Stimulated activated CD8-positive, alpha-beta memory T cell treated with anti-CD3 and anti-CD28 coated beads, Interleukin-4, amount 100 ng/mL, for 48 hours (primary cell): ENCODE measurements at places on chromosomes 4 and X.

GRCh38 chrX:44400588-44400987 lies 57.1 kb upstream of the EFHC2 start:
- peak; percentile 58 for DNase-seq

DNA sequence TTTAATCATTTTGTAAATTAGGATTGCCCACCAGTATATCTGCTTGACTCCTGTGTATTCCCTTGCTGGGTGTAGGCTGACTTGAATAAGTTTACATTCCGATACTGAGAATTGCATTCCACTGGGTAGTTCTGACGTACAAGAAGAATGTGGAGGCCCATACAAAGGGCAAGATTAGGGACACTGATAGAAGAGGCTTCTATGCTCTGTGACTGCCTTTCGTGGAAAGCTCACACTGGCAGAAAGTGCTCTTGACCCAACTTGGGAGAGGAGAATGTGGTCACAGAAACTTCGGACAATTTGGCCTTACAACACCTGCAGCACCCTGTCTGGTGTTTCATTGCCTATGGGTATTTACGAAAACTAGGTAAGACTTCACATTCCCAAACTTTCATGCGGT lies 126.3 kb downstream of the RAPGEF2 start:
- DNase-seq, result no peak

- DNase-seq, result no peak
These were observed 22.9 kb downstream of the PABPC4L start for GRCh38 chr4:134178706-134179105.

GRCh38 chrX:50045823-50046222 lies 123.4 kb downstream of the CLCN5 start:
- DNase-seq, result no peak

DNA sequence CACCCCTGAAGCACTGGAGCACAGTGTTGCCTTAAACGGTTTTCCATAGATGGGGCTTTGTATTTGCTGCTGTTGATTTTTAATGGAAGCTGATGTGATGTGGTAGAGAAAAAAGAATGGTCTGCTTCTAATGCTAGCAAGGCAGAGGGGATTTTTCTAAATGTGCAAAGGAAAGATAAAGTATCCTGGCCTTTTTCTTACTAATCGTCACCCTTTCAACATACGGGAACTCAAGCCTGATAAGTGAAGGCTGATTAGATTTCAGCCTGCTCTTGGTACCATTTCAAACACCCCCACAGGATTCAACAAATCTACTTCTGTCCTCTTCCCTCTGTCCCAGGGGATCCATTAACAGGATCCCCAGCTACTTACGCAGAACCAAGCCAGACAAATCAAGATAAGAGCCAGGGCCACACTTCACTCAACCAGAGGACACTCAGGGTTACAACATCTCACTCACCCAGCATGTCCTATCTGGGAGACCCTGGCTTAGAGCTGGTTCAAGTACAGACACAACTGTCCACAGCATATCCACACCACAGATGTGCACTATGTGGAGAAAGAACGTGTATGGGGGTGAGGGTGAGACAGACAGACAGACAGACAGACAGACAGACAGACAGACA lies 180.0 kb downstream of the SH3KBP1 start:
- no peak for DNase-seq

DNA sequence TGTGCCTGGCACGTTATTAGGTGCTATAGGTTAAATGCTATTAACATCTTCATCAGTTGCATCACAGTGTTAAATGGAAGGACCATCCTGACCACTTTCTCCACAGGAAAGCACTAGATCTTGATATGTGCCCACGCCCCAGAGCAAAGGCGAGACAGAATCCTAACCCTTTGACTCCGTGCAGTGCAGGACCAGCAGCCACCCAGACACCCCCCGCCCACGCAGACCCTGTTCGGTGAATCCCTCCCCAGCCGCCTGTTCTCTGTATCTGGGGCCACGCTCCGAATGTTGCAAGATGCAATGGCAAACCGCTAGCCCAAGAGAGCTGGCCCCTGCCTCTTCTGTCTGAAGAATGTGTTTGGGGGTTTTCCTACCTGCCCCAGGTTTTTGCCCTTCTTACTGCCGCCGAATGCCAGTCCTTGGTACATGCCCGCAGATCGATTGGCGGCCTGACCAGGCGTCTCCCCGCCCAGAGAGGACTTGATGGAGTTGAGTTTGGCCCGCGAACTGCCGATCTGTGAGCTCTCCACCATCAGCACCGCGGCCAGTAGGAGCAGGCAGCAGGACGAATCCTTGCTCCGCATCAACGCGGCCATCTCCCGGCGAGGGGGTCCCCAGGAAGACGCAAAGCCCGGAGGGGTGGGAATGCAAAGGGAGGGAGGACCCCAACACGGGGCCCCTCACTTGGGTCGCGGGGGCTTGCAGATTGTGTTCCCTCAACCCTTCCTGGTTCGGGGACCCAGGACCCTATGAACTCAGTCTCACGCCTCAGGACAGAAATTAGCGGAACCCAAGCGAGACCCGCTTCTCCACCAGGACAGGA lies 906 bp downstream of the DKK2 start:
- DNase-seq, result peak; percentile 32

DNA sequence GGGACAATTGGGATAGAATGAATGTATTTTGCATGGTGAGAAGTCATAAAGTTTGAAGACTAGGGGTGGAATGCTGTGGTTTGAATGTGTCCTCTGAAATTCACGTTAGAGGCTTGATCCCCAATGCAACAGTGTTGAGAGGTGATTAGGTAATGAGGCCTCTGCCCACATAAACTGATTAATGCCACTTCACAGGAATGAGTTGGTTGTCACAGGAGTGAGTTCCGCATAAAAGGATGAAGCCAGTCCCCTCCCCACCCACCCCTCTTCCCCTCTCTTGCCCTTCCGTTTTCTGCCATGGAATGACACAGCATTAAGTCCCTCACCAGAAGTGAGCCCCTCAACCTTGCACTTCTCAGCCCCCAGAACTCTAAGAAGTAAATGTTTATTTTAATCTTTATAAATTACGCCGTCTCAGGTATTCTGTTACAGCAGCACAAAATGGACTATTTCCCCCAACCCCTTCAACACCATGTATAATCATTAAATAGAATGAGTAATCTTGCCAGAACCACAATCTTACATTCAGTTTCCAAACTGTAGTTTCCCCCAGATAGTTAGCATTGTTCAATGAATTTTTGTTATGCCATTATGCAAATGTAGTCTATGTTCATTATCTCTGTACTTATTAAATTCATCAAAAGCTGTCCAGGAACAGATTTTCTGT lies 5.5 kb upstream of the MMAA start:
- DNase-seq, result no peak

DNA sequence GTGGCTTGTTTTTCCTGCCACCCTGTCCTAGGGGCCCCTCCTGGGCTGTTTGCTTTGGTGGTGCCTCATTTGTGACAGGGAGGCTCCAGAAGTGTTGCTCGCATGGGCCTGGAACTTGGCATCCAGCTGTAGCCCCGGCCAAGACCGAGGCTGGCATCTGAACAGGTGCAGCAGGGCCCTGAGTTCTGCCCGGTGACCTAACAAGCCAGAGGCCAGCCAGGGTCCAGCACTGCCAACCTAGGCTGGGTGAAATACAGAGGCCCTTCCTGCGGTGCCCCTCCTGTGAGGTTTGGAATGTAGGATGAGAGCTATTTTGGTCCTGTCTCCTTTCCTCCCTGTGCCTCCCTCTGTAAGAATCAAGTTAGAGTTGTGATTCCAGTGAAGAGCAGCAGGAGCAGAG lies 58.5 kb downstream of the STARD8 start:
- DNase-seq, result no peak

- no peak for DNase-seq
These were observed 9.4 kb upstream of the CDS1 start for GRCh38 chr4:84573385-84574068.
